Heart right ventricle (tissue), 16 donors: ENCODE measurements at places on chromosomes 13 and 19. TPM values are rescaled to one million over a fixed set of nuclear protein-coding genes. Genes with fewer than 3 reads are reported as not detected.

Gene PEAK3
- 0.30 TPM for total RNA-seq

Gene ZNF724
- total RNA-seq: 1.9 TPM

Gene TJP3
- not detected for total RNA-seq

Gene LTBP4
- 247 TPM for total RNA-seq

GRCh38 chr19:31841755-31842154 is 492.5 kb upstream of the TSHZ3 start:
- DNase-seq: no peak

DNA sequence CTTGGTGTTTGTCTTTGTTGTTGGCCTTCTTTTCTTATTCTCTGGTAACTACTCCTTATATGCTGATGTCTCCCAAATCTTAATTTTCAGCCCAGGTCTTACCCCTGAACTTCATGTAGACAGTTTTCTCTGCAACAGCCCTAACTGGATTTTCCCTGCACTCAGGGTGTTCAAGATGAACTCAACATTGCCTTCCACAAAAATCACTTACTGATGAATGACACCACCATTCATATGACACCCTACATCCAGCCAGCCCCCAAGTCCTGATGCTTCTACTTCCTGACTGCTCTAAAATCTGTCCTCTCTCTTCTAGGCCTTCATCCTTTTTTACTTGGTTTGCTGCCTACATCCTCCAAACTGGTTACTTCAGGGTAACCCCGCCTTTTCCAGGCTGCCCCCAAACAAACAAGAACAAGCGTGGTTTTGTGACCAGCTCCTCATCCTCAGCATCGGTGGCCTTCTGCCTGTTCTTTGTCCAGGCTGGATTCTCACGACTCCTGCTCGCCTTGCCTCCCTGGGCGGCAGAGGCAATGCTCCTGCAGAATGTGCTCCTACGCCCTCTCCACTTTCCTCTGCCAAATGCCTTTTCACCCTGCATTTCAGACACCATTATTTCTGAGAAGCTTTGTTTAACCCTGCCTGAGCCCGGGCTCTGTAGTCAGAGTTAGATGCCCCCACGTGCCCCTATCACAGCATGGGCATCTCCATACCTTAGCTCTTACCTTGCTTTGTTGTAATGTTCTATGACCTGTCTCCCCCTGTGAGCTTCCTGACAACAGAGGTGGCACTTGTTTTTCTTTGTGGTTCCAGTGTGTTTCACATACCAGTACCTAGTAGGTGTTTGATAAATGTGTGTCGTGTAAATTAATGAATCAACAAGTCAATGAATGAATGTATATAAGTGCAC is 61.8 kb downstream of the WDFY2 start:
- DNase-seq: no peak

- DNase-seq: no peak
Observed at GRCh38 chr19:18526316-18526715, 4.4 kb upstream of the ELL start.

GRCh38 chr19:7520131-7521051 is 2.0 kb upstream of the MCOLN1 start:
- no peak for DNase-seq

GRCh38 chr19:49718511-49718910 is 27.6 kb downstream of the CPT1C start:
- no peak for DNase-seq

DNA sequence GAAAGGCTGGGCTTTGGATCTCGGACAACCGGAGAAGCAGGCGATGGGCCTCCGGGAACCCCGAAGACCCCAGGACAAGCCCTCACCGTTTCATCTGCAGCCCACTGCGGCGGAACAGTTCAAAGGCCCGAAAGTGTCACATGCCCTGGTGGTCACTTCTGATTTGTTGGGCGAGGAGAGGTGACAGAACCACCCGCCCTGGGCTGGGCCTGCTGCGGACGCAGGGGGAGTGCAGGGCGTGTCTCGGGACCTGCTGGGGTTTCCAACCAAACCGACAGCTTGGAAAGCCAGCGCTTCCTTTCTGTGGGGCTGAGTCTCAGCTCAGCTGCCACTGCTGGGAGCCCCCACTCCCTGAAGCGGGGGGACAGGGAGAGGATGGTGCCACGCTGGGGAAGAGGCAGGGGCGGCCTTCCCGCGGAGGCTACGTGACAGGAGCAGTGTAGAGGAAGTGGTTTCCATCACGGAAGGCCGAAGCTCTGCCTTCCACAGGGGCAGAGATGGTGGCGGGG is 22.8 kb upstream of the ZBTB7A start:
- DNase-seq: peak; percentile 48

GRCh38 chr19:7337380-7338194 is 11.2 kb upstream of the ARHGEF18 start:
- no peak for DNase-seq

DNA sequence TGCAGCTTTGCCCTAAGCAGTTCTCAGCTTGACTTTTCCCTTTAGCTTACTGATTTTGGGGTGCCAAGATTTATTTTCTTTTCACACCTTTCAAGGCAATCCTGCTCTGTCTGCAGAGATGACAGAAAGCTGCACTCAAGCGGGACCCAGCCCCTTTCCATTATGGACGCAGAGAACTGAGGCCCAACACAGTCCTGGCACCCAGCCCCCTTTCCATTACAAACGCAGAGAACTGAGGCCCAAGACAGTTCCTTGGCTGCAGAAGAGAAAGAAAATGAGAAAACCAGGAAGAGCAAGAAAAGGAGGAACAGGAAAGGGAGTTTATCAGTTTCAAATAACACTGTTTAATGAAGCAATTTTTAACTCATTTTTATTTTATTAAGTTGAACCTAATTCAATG is 36.8 kb upstream of the ATP11A start:
- DNase-seq: no peak

DNA sequence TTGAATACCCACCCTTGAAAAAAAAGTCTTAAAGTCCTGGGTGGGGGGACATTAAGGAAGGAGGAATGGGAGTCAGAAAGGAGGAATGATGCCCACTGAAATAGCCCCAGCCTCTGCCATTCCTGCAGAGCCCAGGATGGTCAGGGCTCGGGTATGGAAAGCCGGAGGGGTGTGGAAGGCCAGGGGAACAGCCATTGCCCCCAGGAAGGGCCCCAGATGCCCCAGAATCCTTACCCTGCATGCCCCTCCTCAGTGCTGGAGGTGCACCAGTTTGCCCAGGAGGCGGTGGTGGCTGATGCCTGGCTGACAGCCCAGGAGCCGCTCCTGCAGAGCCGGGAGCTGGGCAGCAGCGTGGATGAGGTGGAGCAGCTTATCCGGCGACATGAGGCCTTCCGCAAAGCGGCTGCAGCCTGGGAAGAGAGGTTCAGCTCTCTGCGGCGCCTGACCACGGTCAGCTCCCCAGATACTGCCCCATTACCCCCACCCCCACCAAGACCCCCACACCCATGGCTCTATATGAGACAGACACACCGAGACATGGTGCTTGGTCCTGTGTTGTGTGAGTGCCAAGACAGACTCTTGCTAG is 10.7 kb upstream of the SHKBP1 start:
- no peak for DNase-seq

- DNase-seq: peak; percentile 20
Observed at GRCh38 chr13:46520166-46520565, 32.8 kb upstream of the LRCH1 start.

GRCh38 chr19:10332158-10332964 is 968 bp downstream of the RAVER1 start:
- no peak for DNase-seq

- DNase-seq: no peak
Observed at GRCh38 chr13:46831588-46832194, 34.7 kb upstream of the ESD start.

DNA sequence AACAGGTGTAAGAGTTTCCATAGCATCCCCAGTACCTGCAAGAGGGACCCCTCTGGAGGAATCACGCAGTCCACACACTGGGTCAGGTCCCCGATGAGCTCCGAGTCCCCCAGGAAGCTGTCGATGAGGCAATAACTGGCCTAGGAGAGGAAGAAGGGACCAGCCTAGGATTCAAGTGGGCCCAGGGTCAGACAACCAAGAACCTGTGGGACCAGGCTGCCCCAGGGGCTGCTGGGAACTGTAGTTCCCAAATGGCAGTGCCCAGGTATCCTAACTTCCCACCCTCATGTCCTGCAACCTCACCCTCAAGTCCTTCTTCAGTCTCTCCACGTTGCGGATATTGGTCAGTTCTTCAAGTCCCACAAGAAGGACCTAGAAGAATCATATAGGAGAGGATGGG is 1.8 kb downstream of the FUZ start:
- DNase-seq: no peak

- DNase-seq: peak; percentile 65
Observed at GRCh38 chr19:11420429-11421370, 1.6 kb upstream of the RGL3 start.

- no peak for DNase-seq
Observed at GRCh38 chr13:108508263-108508662, 121.1 kb upstream of the MYO16 start.

DNA sequence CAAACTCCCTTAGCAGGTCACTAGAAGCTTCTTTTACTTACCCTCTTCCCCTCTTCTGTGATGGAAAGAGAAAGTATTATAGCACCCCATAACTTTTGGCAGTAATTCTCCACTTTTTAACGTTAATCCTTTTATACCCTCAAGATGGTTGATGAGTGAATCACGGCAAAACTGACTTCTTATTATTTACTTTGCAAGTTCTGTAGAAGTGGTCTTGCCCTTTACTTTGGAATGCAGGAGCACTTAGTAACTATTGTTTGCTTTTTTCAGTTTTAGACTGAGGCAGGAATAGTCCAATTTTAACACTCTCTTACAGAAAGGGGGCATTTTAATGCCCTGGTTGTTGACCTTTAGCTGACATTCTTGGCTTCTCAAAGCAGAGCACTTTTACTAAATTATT is 260.1 kb downstream of the LMO7 start:
- DNase-seq: no peak
